Astrocyte (in vitro differentiated cells and primary cell): ENCODE measurements at places on chromosomes 11 and 22. TPM values are rescaled to one million over a fixed set of nuclear protein-coding genes. Genes with fewer than 3 reads are reported as not detected.

DNA sequence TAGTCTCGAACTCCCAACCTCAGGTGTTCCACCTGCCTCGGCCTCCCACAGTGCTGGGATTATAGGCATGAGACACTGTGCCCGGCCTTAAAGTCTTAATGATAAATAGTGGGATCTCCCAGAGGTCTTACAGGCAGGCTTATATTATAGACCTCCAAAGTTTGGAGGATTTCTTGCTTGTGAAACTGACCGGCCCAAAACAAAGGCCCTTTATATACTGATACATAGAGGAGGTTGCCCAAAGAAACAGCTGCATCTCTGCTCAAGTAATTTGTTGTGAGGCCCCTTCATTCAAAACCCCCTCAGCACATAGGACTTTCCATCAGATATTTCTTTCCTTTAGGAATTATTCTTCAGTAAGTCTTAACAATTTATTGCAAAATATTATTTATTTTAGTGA is 27.4 kb upstream of the RDX start:
- no peak for DNase-seq

Gene IRAG1
- total RNA-seq: 3.7 and 5.4 TPM in 2 replicates

DNA sequence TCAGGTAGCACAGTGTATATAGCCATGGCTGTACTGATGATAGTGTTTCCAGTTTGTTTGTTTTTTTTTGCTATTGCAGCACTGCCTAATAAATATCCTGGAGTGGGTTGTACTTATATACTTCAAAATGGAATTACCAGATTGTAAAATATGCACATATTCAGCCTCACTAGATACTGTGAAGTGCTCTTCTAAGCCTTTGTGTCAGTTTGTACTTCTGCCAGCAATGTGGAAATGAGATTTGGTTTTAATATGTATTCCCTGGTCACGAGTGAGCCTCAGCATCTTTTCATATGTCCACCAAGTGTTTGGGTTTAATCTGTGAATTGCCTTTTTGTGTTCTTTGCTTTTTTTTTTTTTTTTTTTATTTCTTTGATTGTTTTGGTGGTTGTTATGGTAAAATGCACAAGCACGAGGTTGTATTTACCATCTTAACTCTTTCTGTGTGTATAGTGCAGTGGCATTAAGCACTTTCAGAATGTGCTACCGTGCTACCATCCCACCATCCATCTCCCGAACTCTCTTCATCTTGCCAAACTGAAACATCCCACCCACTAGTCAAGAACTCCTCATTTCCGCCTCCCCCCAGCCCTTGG is 34.9 kb downstream of the ST3GAL4 start:
- DNase-seq: no peak

Gene ADORA2A
- 2.2 and 3.9 TPM in 2 replicates for total RNA-seq

- no peak for DNase-seq
Measured at GRCh38 chr11:14308897-14309387, 50.0 kb downstream of the RRAS2 start.

DNA sequence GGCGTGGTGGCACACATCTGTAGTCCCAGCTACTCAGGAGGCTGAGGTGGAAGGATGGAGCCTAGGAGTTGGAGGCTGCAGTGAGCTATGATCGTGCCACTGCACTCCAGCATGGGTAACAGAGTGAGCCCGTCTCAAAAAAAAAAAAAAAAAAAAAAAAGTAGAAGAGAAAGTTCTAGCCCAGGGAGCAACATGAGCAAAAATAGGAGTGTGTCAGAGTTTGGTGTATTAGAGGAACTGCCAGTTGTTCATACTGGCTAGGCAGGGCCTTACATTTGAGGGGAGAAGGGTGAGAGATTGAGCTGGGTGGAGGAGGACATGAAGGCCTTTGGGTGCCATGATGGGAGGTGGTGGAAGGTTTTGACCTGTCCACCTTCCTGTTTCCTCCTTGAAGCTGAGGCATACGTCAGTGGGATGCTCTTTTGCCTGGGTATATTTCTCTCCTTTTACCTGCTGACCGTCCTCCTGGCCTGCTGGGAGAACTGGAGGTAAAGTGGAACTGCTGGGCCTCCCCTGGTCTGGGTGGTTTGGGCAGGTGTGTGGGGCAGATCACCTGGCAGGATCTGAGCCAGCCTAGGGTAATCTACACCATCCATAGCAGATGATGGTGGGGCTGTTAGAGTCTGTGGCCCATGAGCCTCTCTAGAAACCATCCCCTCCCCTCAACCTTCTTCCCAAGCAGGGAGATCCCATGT is 7.3 kb downstream of the SIDT2 start:
- no peak for DNase-seq

- peak; percentile 93 for DNase-seq
Measured at GRCh38 chr11:125167954-125168835, 3.6 kb downstream of the PKNOX2 start.

GRCh38 chr22:33274214-33275072 is 216.3 kb upstream of the SYN3 start:
- no peak for DNase-seq
